ENCODE measurements at places on chromosomes 7 and 10. TPM values are rescaled to one million over a fixed set of nuclear protein-coding genes. Genes with fewer than 3 reads are reported as not detected.

Gene STAM
- 24.5 TPM for total RNA-seq

Gene PIK3CG
- total RNA-seq: 10.9 TPM

Gene C10orf53
- total RNA-seq: not detected

Gene TMEM273
- 106 TPM for total RNA-seq

Gene OPN1SW
- not detected for total RNA-seq

Gene SEMA3C
- total RNA-seq: not detected

Gene CALML5
- total RNA-seq: not detected

Gene SEMA3D
- not detected for total RNA-seq

Gene UPK3BL2
- total RNA-seq: 5.8 TPM

Gene FAM25A
- total RNA-seq: not detected

GRCh38 chr7:146177301-146177700 lies 60.7 kb downstream of the CNTNAP2 start:
- no peaks in the 10 kb centered on the region for H3K27me3 ChIP-seq
- H3K4me3 ChIP-seq: no peak overlapping the region
- no peaks in the 10 kb centered on the region for H3K36me3 ChIP-seq
- no peak overlapping the region for H3K27ac ChIP-seq

GRCh38 chr10:129101232-129101980 lies 365.6 kb upstream of the MGMT start:
- H3K4me3 ChIP-seq: no peak overlapping the region
- no peaks in the 10 kb centered on the region for H3K27me3 ChIP-seq
- H3K27ac ChIP-seq: no peak overlapping the region
- peaks cover 34% of the 10 kb centered on the region for H3K4me1 ChIP-seq

GRCh38 chr7:101984133-101984879 lies 166.9 kb downstream of the CUX1 start:
- peaks cover 5% of the 10 kb centered on the region for H3K4me1 ChIP-seq
- H3K27me3 ChIP-seq: no peaks in the 10 kb centered on the region
- no peak for DNase-seq
- H3K27ac ChIP-seq: no peak overlapping the region

- peaks cover 9% of the 10 kb centered on the region for H3K36me3 ChIP-seq
- H3K27ac ChIP-seq: no peak overlapping the region
- no peaks in the 10 kb centered on the region for H3K27me3 ChIP-seq
These were observed 341.5 kb upstream of the GALNT17 start for GRCh38 chr7:70790215-70791073.

DNA sequence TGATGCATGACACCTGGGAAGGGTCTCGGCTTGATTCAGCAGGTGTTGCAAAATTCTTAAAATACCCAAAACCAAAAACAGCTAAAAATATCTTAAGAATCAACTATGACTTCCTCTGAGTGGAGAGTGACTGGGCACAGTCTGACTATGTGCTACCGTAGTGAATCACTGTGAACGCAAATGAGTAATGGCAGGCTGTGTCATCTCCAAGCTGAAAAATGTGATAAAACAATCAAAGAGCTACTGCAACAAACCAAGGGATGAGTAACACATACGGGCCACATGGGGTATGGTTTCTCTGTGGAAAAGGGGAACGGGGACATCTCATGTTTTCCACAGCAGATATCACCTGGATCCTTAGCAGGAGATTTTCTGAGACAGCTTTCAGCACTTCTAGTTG lies 127.5 kb downstream of the ABCA13 start:
- no peak overlapping the region for H3K4me3 ChIP-seq
- peak; percentile 59 for DNase-seq
- peaks cover 9% of the 10 kb centered on the region for H3K4me1 ChIP-seq
- H3K27me3 ChIP-seq: peaks cover 2% of the 10 kb centered on the region
- no peak overlapping the region for H3K27ac ChIP-seq

GRCh38 chr10:121823993-121824463 lies 103.8 kb downstream of the ATE1 start:
- H3K27ac ChIP-seq: no peak overlapping the region
- no peaks in the 10 kb centered on the region for H3K27me3 ChIP-seq
- H3K4me3 ChIP-seq: no peak overlapping the region
- H3K36me3 ChIP-seq: peaks cover 15% of the 10 kb centered on the region
- H3K4me1 ChIP-seq: peaks cover 8% of the 10 kb centered on the region

- no peak overlapping the region for H3K4me3 ChIP-seq
- no peak for DNase-seq
- H3K4me1 ChIP-seq: no peaks in the 10 kb centered on the region
- no peaks in the 10 kb centered on the region for H3K27me3 ChIP-seq
- no peaks in the 10 kb centered on the region for H3K36me3 ChIP-seq
These were observed 799.9 kb downstream of the TNS3 start for GRCh38 chr7:46781901-46782439.

GRCh38 chr10:102394801-102395399 lies 605 bp upstream of the NFKB2 start:
- peak overlapping the region; percentile 94 for H3K4me3 ChIP-seq
- peaks cover 48% of the 10 kb centered on the region for H3K36me3 ChIP-seq
- DNase-seq: peak; percentile 75
- peaks cover 45% of the 10 kb centered on the region for H3K4me1 ChIP-seq
- H3K27me3 ChIP-seq: no peaks in the 10 kb centered on the region

GRCh38 chr10:64112701-64113355 lies 591.6 kb downstream of the REEP3 start:
- H3K4me3 ChIP-seq: no peak overlapping the region
- H3K4me1 ChIP-seq: no peaks in the 10 kb centered on the region
- no peak for DNase-seq

DNA sequence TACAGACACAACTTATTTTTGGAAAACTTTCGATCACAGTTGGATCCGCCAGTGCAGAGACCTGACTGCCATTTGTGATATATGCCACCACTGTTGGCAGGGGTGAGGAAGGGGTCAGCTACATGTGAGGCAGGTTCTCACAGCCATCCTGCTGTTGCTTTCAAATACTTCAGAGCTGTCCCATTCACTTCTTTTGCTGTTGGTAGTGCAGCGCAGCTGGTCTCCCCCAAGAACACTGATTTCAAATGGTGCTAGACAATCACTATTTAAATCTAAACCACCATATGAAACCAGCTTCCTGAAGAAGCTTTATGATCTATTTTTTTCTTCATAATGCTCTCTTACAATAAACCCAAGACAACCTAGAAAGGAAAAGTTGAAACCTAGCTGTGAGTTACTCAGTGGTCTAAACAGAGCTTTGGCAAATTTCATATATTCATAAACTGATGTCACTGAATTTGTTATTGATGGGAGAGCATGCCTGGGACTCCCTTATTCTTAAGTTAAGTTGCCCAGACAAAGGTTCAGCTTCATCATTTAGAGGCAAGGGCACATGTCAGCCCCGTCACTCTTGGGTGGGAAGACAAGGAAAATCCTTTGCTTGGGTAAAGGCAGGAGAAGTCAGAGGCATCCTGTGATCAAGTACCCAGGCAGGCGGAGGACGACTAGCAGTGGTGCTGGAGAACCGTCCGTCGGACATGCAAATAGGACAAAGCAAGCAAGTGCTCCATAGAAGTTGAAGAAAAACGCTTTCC lies 143.4 kb upstream of the KLF14 start:
- H3K27ac ChIP-seq: peak overlapping the region; percentile 70
- peaks cover 71% of the 10 kb centered on the region for H3K4me1 ChIP-seq
- H3K27me3 ChIP-seq: peaks cover 2% of the 10 kb centered on the region
- peaks cover 85% of the 10 kb centered on the region for H3K36me3 ChIP-seq
- peak overlapping the region; percentile 37 for H3K4me3 ChIP-seq
- no peak for DNase-seq

GRCh38 chr7:102286237-102287110 lies at the start of gene SH2B2:
Gene SH2B2, plus strand, starts transcription at chr7:102286868. Its CDS starts 13,683 bp downstream, at chr7:102300551.
- H3K27ac ChIP-seq: no peak within 1 kb of the TSS
- DNase-seq: peak; percentile 56
- H3K36me3 ChIP-seq: no peaks in the 10 kb centered on the region
- peak within 1 kb of the TSS; percentile 68 for H3K4me3 ChIP-seq

GRCh38 chr7:43332193-43332796 lies 219.8 kb downstream of the HECW1 start:
- no peaks in the 10 kb centered on the region for H3K36me3 ChIP-seq
- no peak overlapping the region for H3K4me3 ChIP-seq
- DNase-seq: no peak
- H3K27ac ChIP-seq: no peak overlapping the region
- H3K27me3 ChIP-seq: no peaks in the 10 kb centered on the region
- no peaks in the 10 kb centered on the region for H3K4me1 ChIP-seq

DNA sequence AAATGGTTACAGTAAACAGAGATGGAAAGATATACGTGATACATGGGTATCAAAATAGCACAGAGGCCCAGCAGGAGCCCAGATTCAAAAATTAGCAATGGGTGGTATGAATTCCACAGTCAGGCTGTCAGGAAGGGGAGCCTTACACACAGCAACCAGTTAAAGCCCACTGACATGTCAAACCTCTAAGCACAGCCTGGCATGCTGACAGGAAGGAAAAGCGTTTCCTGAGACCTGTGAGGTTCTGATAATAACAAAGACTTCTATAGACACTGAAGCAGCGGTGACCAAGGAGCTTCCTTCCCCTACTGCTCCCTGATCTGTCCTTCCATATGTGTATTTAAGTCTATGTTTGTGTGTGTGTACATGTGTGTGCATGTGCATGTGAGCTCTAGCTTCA lies 89.9 kb downstream of the PHYHIPL start:
- H3K27ac ChIP-seq: no peak overlapping the region
- no peaks in the 10 kb centered on the region for H3K27me3 ChIP-seq
- no peaks in the 10 kb centered on the region for H3K4me1 ChIP-seq
- no peak overlapping the region for H3K4me3 ChIP-seq
- H3K36me3 ChIP-seq: no peaks in the 10 kb centered on the region
- DNase-seq: no peak

DNA sequence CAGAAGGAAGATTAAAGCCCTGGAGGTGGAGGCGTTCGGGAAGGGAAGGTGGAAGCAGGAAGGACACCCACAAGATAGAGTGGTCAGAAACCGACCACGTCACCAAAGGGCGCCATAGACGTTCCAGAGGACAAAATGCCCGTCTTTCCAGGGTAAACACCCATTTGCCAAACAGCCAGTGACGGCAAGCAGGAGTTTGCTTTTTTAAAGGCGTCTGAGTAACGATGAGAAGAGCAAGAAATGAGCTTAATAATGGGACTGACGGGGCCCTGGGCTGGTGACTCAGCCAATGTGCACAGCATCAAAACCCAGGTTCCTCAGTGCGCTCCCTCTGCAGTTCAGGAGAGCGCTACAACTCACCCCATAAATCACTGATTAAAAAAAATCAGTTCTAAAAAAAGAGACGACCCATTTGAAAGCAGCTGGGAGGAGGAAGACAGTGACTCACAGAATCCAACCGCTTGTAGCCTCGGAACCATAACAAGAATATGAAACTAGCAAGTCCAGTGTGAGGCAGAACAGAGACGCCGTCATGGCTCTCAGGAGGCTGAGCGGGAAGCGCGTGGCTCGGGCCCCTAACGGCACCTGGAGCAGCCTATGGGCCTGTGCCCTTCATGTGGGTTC lies 5.9 kb downstream of the DIP2C start:
- H3K27me3 ChIP-seq: peaks cover 19% of the 10 kb centered on the region
- no peak for DNase-seq
- H3K4me1 ChIP-seq: peaks cover 3% of the 10 kb centered on the region
- H3K27ac ChIP-seq: no peak overlapping the region
- no peak overlapping the region for H3K4me3 ChIP-seq

GRCh38 chr7:90320014-90320413 lies 1.1 kb downstream of the FAM237B start:
- H3K4me1 ChIP-seq: peaks cover 11% of the 10 kb centered on the region
- no peak for DNase-seq
- H3K36me3 ChIP-seq: no peaks in the 10 kb centered on the region
- H3K27ac ChIP-seq: no peak overlapping the region
- H3K4me3 ChIP-seq: no peak overlapping the region
- peaks cover 40% of the 10 kb centered on the region for H3K27me3 ChIP-seq

DNA sequence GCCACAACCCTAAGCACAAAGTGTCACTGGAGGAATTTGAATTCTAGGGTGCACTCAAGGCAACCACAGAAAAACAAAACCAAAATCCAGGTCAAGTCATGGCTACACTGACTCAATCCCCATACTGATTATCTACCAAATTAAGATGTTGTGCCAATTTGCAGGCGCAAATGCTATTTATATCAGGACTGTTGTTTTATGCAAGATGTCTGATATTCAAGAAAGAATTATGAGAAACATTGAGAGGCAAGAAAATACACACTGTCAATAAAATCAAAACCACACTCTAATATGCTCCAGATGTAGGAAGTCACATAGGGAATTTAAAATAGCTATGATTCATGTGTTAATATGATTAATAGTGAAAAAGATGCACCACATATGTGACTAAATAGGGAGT lies 141.3 kb upstream of the MINDY3 start:
- H3K27ac ChIP-seq: no peak overlapping the region
- DNase-seq: no peak
- no peaks in the 10 kb centered on the region for H3K4me1 ChIP-seq
- H3K4me3 ChIP-seq: no peak overlapping the region
- no peaks in the 10 kb centered on the region for H3K27me3 ChIP-seq

- no peak overlapping the region for H3K27ac ChIP-seq
- H3K4me3 ChIP-seq: no peak overlapping the region
- no peaks in the 10 kb centered on the region for H3K27me3 ChIP-seq
These were observed 95.3 kb downstream of the CUX1 start for GRCh38 chr7:101912716-101913110.

- no peak overlapping the region for H3K4me3 ChIP-seq
- DNase-seq: no peak
- no peaks in the 10 kb centered on the region for H3K27me3 ChIP-seq
- H3K27ac ChIP-seq: no peak overlapping the region
These were observed 495.2 kb downstream of the DNAJB6 start for GRCh38 chr7:157832006-157832405.

DNA sequence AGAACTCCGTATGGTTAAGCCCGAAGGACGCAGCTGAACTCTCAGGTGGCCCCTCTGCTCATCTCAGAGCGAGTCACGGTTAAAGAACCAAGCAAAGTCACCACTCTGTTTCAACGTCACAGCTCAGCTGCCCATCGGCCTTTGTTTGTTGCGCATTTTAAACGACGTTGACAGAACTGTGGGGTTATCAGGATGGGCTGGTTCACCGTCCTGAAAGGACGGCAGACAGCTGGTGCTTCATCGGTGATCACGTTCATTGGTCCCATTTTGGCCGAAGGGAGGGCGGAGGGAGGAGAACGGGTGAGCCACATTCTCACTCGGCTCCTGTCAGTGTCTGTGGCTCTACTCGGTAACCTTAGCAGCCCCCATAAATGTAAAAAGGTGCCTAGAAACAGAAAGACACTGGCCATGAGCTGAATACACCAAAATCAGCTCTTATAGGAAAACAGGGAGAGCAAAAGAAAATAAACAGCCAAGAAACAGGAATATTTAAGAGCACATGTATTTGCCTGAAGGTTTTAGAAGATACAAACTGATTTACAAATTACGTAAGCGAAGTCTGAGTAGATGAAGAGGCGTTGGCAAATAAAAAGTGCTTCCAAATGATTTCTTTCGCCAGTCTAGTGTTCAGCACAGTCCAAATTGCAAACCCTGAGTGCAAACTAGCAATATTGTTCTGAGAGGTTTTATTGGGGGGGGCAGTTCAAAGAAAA lies 8.4 kb downstream of the PRKAG2 start:
- H3K27me3 ChIP-seq: no peaks in the 10 kb centered on the region
- H3K27ac ChIP-seq: no peak overlapping the region
- H3K36me3 ChIP-seq: no peaks in the 10 kb centered on the region
- peaks cover 11% of the 10 kb centered on the region for H3K4me1 ChIP-seq
- DNase-seq: no peak
